NCI-H187 treated with DMSO at 0.1 percent for 48 hours (cell line): ENCODE measurements at places on chromosomes 12 and 14.

DNA sequence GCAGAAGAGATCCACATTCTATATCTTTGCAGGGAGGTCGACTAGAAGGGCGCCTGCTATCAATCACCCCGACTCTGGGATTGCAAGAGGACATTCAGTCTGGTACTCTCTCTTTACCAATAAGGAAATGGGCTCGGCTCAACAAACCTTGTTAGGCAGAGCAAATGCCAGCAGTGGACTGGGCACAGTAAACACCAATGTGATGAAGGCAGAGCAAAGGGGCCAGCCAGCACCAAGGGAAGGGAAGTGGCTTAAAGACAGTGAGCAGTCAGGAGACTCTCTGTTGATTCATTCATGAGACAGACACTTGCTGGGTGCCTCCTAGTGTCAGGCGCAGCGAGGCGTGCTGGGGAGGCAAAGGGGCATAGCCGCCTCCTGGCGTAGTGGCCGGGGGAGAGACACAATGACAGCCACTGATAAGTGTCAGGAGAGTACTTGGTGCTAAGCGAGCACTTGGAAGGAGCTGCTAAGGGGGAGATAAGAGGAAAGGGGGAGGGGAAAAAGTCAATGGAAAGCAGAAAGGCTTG, 34.1 kb downstream of the TMCC3 start:
- no peak for DNase-seq

DNA sequence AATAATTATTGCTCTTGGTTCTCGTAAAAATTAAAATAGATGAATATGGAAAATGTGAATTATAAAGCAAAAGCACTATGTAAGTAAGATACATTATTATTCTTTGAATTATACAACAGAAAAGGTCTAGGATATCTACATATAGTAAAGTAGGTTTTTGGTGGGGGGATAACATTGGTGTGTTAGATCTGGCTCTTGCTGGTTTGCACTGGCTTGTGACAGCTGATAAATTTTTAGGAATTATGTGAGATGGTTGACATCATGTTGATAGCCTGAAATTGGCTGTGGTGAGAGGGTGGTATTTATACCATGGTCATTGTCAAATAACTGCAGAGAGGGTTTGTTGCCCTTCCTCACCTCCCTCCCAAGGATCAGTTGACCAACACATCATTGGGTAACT, 50.7 kb upstream of the BTG1 start:
- no peak for DNase-seq

- no peak for DNase-seq
Observed at GRCh38 chr14:60061371-60061770, 30.4 kb upstream of the PCNX4 start.

- no peak for DNase-seq
Observed at GRCh38 chr12:90333939-90334338, 621.0 kb downstream of the CCER1 start.

DNA sequence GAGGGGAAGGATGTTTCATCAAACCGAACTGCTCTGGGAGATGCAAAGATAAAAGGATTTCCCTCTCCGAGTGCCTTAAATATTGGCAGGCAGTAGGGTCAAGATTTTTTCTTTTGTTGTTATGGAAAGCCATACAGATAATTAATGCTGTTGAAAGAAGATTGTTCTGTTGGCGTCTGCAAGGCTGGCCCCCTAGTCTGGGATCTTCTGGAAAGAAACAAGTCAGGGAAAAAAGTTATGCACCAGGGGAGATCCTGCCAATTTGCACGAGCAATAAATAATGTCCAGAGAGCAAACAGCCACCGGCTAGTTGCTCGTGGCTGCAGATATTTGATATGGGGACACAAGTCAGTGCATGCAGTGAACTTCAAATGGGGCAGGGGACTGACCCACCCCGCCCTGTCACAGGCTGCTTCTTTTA, 202.1 kb upstream of the MYL2 start:
- DNase-seq: no peak

- DNase-seq: no peak
Observed at GRCh38 chr12:12353807-12354206, 3.1 kb upstream of the BORCS5 start.

GRCh38 chr14:32883188-32883587, 55.5 kb upstream of the NPAS3 start:
- no peak for DNase-seq
